ENCODE measurements at places on chromosomes 3 and 15.

GRCh38 chr15:97482521-97482920 lies 478.0 kb upstream of the ARRDC4 start:
- DNase-seq: no peak

DNA sequence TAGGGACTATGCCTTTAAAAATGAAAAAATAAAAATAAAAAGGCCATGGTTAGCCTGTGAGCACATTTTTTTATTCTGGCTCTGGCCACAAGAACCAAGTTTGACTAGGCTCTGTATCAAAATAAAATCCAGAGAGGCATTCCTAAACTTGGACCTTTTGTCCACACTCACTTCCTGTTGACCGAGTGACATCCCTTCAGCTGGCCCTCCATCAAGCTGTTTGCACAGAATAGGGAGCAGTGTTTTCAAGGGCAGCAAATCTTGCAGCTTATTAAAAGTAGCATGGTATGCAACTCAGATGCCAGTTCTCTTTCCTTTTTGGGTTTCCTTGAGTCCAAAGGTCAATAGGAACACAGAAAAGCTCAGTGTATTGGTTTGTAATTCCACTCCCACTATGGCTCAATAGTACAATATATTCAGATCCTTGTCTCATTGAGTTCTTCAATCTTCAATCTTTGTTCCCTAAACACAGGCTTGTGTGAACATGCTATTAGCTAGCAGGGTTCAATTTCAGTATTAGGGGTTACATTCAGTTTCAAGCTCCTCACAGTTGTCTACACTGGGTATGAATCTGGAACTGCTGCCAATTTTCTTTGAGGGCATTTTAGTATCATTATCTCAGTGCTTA lies 244.5 kb downstream of the RBMS3 start:
- DNase-seq: no peak

DNA sequence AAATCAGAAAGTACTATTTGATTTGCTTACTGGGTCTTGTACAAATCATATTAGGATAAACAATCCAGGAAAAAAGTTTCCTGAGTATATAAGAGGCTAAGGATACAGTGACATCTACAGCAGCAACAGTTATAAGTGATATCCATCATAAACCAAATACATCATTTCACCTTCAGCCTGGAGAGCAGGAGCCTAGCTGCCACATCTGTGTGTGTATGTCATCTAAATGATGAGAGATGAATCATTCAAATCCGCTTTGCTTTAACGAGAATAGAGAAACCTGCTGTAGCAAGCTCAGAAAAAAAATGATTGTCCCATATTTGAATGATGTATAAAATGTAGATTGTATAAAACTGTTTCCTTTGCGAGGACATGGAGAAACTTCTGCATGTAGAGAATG lies 841.4 kb downstream of the SI start:
- no peak for DNase-seq

DNA sequence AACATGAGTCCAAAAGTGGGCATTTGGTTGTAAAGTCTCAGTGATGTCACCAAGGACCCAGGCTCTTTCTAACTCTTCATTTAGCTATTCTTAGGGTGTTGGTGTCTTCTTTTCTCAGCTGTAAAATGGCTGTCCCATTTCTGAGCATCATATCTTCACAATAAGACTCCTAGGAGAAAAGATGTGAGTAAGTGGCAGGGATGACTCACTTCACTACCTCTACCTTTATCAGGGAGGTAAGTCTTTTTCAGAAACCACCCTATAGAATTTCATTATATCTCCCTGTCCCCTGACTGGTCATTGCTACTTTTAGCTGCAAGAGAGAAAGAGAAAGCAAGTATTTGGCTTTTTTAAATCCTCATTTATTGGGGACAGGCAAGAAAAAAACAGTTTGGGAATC lies 300.2 kb upstream of the RBMS3 start:
- DNase-seq: no peak

GRCh38 chr15:25418202-25418601 lies 20.6 kb downstream of the UBE3A start:
- DNase-seq: no peak

DNA sequence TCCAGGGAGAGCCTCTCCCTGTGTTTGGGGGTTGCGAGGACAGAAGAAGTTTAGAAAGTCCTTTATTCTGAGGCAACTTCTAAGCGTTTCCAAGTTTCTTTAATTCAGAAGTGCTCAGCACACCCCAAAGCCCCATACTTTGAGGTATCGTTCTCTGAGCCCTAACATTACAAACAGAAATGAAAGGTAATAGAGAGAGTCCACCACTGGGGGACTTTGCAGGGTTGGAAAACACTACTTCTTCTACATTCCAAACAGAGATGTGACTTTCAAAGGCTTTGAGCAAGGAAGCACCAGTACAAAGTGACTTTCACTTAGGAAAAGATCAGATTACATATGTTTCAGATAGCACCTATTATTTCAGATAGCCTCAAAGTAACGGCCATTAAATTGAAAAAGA lies 6.2 kb upstream of the ZNF280D start:
- DNase-seq: no peak

DNA sequence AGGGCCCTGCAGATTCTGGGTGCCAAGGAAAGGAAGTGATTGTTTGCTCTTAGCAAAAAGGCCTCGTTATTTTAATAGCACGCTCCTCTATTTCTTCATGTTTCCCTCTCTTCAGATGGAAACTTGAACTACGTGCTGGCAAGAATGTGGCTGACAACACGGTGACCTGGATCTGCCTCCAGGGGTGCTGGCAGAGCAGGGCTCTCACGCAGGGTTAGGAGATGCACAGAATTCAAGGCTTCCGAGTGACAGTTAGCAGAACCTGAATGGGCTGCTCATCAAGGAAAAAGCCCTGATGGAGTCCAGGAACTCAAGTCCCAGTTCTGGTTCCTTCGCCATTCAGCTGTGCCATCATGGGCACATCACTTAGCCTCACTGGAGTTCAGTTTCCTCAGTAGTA lies 22.7 kb downstream of the CYP19A1 start:
- no peak for DNase-seq

GRCh38 chr15:88331291-88331690 lies 74.8 kb upstream of the NTRK3 start:
- no peak for DNase-seq

- DNase-seq: no peak
These were observed 887.4 kb downstream of the FHIT start for GRCh38 chr3:60363817-60364216.
